Thyroid gland (tissue), 4 donors: ENCODE measurements at places on chromosomes 12 and 14. TPM values are rescaled to one million over a fixed set of nuclear protein-coding genes. Genes with fewer than 3 reads are reported as not detected.

Gene PPTC7
- total RNA-seq = 15.8 TPM

- DNase-seq = no peak
These were observed 418.6 kb downstream of the PDZRN4 start for GRCh38 chr12:41606468-41607445.

- no peak for DNase-seq
These were observed 260.4 kb downstream of the DPF3 start for GRCh38 chr14:72633551-72633950.

- no peak for DNase-seq
These were observed 229.3 kb upstream of the LHX5 start for GRCh38 chr12:113700943-113701342.

DNA sequence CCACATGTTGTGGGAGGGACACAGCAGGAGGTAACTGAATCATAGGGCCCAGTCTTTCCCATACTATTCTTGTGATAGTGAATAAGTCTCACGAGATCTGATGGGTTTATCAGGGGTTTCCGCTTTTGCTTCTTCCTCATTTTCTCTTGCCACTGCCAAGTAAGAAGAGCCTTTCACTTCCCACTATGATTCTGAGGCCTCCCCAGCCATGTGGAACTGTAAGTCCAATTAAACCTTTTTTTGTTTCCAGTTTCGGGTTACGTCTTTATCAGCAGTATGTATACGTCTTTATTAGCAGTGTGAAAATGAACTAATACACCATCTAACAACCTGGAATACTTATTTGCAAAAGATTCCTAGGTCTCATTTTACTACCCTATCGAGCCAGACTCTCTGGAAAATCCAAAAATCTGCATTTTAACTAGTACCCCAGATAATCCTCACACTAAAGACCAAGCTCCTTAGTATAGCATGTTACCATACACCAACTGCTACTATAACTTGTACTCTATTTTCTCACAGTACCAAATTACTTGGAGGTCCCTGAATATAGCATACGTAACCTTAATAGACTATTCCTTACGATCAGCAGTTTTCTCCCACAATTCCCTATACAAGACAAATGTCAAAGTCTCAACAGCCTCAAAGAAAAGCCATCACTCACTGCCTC lies 11.5 kb downstream of the GTF2A1 start:
- no peak for DNase-seq

DNA sequence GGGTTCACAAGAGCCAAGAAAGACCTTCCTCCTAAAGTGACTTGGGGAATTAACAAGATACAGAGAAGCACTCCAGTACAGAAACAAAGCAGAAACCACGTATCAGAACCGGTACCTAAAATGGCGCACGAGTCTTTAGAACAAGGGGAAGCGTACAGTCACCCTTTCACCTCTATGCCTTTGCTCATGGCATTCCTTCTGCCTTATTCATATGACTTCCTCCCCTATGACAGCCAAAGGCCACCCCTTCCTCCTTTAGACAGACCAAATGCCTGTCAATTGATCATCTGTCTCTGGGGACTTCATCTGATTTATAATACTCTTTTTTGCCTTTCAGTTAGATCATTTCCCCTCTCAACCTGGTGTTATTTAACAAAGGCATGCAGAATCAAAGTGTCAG lies 89.5 kb upstream of the OSBPL8 start:
- no peak for DNase-seq

Gene ATN1
- 53.3 TPM for total RNA-seq

GRCh38 chr14:80621701-80622100 lies 319.8 kb downstream of the CEP128 start:
- DNase-seq = no peak

DNA sequence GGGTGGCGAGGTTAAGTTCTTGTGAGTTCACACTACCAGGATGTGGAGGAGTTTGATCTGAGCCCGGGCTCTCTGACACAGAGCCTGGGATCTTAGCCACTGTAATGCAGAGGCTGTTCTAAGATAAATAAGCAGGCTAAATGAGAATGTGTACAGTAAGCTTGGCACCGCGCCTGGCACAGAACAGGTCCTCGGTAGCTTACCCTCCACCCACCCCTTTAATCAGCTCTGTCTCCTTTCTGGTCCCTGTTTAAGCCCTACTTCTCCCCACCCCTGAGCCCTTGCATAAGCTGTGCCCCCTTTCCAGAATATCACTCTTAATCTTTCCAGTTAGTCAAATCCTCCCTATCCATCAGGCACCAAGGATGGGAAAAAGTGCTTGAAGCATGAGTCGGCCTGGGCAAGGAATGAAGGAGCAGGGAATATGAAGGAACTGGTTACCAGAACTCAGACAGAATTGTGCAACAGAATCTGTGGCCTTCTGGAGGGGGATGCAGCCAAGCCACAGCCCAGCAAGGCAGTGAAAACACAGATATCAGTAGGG lies 32.8 kb upstream of the CMKLR1 start:
- no peak for DNase-seq

DNA sequence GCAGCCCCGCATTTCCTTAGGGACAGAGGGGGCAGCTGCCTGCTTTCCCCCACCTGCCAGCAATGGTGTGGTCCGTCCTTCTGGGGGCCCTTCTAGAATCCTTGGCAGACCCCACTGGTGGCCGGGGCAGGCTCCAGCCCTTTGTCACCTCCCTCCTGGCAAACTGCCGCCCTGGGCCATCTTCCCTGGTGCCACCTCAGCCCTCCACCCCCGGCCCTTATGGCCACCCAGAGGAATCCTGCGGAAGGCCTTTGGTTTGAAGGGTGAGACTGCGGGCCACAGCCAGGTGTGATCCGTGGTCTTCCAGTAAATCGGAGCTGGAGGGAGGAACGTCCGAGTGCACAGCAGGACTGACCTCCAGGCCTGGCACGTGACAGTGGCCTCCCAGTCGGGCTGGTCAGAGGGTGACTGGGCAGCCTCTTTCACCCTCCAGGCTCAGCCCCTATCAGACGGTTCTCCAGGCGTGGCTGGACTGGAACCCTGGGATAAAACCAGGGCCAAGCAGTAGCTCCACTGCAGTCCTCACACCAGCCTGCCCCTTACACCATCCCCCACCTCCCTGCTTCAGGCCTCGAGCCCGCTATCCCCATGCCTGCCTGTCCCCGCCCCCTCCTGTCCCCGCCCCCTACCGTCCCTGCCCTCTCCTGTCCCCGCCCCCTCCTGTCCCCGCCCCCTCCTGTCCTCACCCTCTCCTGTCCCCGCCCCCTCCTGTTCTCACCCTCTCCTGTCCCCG lies 12.4 kb downstream of the FBRSL1 start:
- no peak for DNase-seq

Gene POTEM
- total RNA-seq = not detected

DNA sequence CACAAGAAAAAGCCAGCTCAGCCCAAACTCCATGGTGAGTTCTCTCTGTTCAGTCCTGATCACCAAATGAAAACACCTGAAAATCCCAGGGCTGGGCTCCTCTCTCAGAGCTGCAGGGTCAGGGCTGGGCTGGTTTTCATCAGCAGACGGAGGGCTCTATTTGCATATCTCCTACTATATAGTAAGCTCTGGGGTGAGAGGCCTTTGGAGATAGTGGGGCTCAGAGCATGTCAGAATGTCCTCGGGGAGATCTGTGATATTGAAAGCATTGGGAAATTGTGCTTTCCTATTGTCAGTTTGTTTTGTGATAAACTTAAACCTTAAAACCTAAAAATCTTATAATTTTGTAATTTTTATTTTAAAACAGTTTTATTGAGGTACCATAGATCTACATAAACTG lies 742.6 kb downstream of the TMEM121 start:
- no peak for DNase-seq

GRCh38 chr12:51601241-51601640 lies 10.2 kb downstream of the SCN8A start:
- no peak for DNase-seq

Gene RBP5
- 4.5 TPM for total RNA-seq

- DNase-seq = no peak
These were observed 138.2 kb downstream of the SRGAP1 start for GRCh38 chr12:63982604-63983295.

- DNase-seq = no peak
These were observed 437.9 kb downstream of the DAD1 start for GRCh38 chr14:22151121-22151520.

Gene PRKAB1
- 28.1 TPM for total RNA-seq

DNA sequence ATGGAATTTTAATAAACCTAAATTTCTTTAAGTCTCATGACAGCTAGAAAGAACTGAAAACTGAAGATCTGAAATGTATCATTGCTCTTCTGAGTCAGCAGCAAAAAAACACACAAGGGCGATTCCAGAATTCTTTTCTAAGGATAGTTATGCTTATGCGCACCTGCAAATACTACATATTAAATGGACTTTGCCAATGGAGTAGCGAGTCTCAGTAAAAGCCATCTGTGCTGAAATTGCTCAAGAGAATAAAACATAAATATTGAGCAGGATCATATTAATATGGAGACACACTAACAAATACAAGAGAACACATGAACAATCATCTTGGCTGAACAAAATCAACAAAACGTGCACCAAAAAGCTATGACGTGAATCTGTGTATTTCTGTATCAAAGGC lies 73.7 kb downstream of the CPNE8 start:
- DNase-seq = no peak

DNA sequence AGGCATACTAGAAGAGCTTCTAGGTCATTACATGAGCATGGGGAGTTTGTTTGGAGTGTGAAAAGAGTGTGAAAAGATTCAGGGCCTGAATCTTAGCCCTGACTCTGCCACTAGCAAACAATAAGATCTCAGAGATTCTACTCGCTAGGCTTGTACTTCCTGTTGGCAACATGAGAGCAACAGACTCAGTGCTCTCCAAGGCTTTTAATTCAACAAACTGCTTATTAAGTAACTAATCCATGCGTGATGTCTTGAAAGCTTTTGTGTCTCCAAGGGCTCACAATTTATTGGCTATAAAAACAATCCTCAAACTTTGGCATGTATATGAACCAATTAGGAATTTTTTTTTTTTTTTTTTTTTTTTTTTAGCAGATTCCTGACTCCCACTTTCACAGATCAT lies 105.1 kb downstream of the STXBP6 start:
- DNase-seq = no peak

GRCh38 chr14:45198551-45198950 lies 54.5 kb downstream of the MIS18BP1 start:
- no peak for DNase-seq

Gene SLC8B1
- 26.0 TPM for total RNA-seq

GRCh38 chr14:68598089-68598488 lies 194.8 kb downstream of the ZFP36L1 start:
- no peak for DNase-seq

DNA sequence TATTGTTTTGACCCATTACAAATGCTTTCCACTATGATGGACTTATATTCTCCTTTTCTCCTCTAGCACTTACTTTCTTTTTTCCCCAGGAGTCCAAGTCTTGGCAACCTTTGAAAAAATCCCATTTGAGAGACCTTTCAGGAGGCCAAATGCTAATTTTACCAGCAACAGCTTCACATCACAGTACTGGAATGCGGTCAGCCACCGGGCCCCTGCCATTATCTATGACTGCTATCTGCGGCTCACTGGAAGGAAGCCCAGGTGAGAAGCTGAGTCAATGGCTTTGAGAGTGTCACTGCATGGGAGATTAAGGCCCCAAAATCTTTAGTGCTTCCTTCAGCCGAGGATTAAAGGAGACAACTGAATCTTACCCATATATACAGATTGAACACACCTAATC lies 64.2 kb downstream of the ERGIC2 start:
- DNase-seq = no peak

DNA sequence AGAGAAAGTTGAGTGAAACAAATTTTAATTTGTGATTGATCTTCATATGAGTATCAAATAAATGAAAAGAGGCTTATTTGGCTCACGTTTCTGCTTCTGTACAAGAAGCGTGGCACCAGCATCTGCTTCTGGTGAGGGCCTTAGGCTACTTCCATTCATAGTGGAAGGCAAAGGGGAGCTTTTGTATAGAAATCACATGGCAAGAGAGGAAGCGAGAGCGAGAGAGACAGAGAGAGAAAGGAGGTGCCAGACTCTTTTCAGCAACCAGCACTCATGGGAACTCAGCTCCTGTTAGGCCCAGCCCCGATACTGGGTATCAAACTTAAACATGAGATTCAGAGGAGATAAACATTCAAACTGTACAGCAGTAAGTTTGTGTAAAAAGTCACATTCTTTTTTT lies 121.4 kb downstream of the SYNE2 start:
- DNase-seq = no peak

Gene CEP170B
- 27.3 TPM for total RNA-seq

DNA sequence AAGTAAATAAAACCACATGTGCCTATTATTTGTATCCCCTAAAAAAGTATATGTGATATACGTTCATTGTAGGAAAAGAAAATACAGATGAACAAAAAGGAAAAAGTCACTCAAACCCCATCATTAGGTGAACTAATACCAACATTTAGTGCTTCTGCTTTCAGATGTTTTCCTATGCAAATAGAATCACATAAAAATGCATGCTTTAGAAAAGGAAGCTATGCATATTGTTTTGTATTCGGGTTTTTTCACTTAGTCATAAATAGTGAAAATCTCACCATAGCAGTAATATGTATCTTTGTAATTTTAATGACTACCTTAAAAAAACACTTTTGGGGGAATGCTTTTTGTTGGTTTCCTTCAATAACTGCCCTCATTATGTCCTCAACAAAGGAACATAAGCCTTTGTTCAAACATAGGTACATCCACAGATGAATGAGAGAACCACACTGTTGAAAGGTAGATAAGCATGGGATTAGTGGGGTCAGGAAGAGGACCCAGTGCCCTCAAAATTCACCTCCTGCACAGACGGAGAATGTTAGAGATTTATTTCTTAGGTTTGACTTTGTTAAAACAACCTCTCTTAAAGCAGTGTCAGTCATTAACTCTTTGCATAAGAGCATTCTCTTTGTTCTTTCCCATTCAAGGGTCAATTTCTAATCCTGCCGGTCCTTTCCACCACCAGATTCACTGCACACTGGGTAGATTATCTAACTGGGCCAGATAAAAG lies 6.5 kb downstream of the AMDHD1 start:
- no peak for DNase-seq

DNA sequence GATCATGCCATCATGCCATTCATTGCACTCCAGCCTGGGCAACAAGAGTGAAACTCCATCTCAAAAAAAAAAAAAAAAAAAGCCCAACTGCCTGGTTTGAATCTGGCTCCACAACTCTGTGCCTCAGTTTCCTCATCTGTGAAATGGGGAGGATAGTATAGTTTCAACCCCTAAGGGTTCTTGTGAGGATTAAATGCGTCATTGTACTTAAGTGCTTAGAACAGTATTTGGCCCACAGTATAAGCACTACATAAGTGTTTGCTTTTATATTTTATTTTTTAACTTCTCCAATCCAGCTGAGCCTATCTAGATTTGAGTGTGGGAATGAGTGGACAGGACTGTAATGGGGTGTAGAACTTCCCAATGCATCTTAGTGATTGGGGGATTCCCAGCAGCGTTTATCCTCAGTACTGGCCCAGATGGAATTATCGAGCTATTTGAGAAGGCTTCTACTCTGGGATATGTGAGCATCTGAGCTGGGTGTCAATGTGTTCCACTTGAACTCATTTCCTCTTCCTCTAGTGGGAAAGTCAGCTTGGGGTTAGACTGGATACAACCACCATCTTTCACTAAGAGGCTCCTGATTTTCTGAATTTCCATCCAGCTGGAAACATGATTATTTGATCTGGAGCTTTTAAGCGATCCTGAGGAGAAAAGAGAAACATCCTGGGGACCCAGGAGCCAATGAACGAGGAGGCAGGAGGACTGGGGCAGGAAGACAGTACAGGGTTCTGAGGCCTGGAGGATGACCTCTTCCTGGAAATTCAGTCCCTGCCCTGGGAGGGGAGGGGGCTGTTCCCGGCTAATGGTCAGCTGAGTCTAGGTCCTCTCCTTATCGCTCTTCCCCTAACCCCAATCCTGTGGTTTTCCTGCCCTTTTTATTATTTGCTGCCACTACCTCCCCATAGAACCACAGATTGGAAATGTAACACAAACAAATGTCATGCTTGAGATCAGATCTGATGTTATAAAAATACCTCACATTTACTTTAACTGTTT lies 9.3 kb upstream of the ESPL1 start:
- DNase-seq = no peak

Gene PZP
- not detected for total RNA-seq
